Cardiac ventricle fibroblast (primary cell): ENCODE measurements at places on chromosomes 11 and 22. TPM values are rescaled to one million over a fixed set of nuclear protein-coding genes. Genes with fewer than 3 reads are reported as not detected.

The SLC37A4 gene
- 12.2 and 12.8 TPM in 2 replicates for total RNA-seq

The USP28 gene
- total RNA-seq = 10.0 and 17.1 TPM in 2 replicates

The CNIH2 gene
- 0.34 TPM in 1 of 2 replicates, not detected in the other for total RNA-seq

The FAM180B gene
- total RNA-seq = not detected in 2 replicates

The TRIM6 gene
- total RNA-seq = 1.1 and 5.0 TPM in 2 replicates

The TIMM10 gene
- 22.4 and 34.1 TPM in 2 replicates for total RNA-seq
